ENCODE measurements at places on chromosomes 6 and 20. TPM values are rescaled to one million over a fixed set of nuclear protein-coding genes. Genes with fewer than 3 reads are reported as not detected.

The GJA10 gene
- not detected for total RNA-seq

- no peak for DNase-seq
Observed at GRCh38 chr6:77987035-77987384, 334.2 kb downstream of the MEI4 start.

DNA sequence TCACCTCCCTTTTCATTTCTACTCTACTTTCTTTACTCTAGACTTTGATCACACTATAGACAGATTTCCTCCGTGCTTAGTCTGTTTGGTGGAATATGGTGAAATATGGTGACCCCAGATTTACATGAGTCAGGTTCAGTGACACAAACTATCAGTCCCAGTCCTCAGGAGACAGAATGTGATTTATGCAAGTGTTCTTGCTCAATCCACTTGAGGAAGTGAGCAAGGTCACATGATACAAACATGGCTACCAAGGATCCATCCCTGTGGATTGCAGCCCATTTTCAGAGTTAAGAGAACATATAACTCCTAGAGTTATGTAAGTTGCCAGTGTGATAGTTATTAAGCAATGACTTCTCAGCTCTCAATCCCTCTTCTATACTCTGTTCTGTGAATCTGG is 23.7 kb upstream of the TSHZ2 start:
- DNase-seq = no peak

The KAT14 gene
- total RNA-seq = 13.4 TPM

DNA sequence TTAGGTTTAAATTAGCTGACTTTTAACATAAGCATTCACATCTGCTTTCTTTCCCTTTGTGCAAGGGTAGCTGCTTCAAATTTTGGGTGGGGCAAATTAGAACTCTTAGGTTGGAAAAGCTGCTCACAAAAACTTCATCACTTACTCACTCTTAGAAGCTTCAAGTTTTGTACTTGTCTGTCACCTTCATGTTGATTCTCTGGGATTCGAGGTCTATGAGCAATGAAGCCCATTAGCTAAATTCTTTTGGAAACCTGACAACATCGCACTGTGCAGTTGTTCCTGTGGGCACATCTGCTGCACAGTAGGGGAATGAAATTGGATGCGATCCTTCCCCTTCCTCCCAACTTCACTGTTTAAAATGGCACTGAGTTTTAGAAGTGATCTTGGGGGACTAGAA is 156.1 kb downstream of the UBE3D start:
- no peak for DNase-seq

GRCh38 chr6:27837625-27838057 is 74.6 kb downstream of the OR2B2 start:
- DNase-seq = no peak

The ANGPT4 gene
- total RNA-seq = 0.06 TPM

The NKX2-4 gene
- not detected for total RNA-seq
